Naive thymus-derived CD8-positive, alpha-beta T cell (primary cell): ENCODE measurements at places on chromosomes 1 and 21.

GRCh38 chr1:214102907-214103306 lies 115.1 kb downstream of the PROX1 start:
- no peak for DNase-seq

DNA sequence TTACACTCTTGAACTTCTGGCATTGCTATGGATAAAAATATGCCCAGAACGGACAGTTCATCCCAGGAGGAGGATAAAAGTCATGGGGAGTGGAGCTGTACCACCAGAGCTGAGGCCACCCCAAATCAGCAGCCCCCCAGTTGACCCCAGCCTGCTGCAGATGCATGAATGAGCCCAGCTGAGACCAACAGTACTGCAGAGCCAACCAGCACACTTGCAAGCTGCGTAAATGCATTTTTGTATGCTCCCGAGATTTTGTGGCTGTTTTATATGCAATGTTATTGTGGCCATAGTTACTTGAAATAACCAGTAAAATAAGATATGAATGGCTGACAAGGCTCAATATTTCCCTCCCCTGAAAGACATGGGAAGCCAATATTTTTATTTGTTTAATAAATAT lies 264.6 kb downstream of the DUSP10 start:
- no peak for DNase-seq

- no peak for DNase-seq
Measured at GRCh38 chr1:218643926-218644325, 298.8 kb downstream of the TGFB2 start.

DNA sequence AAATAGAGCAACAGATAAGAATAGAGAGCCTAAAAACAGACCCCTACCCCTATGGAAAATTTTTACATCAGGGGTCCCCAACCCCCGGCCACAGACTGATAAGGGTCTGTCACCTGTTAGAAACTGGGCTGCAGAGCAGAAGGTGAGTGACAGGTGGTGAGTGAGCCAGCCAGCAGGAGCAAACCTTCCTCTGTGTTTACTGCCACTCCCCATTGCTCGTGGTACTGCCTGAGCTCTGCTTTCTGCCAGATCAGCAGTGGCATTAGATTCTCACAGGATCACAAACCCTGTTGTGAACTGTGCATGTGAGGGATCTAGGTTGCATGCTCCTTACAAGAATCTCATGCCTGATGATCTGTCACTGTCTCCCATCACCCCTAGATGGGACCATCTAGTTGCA lies 174.1 kb downstream of the FOXD2 start:
- DNase-seq, result no peak

DNA sequence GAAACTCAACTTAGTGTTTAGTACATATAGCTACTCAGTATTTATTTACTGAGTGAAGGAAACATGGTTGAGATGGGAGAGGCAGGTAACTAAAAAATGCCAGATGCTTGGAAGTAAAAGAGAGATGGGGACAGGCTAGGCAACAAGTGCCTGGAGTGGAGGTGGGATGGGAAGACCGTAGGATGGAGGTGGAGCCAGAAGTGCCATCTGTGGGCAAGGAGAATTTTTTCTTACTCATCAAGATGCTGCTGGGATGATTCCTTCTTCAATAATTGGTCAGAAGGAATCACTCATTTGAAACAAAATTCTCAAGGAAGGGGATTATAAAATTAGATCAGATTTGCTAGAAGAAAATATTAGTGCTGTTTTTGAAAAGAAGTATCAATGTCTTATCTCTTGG lies 72.9 kb downstream of the IFI44 start:
- DNase-seq, result no peak

DNA sequence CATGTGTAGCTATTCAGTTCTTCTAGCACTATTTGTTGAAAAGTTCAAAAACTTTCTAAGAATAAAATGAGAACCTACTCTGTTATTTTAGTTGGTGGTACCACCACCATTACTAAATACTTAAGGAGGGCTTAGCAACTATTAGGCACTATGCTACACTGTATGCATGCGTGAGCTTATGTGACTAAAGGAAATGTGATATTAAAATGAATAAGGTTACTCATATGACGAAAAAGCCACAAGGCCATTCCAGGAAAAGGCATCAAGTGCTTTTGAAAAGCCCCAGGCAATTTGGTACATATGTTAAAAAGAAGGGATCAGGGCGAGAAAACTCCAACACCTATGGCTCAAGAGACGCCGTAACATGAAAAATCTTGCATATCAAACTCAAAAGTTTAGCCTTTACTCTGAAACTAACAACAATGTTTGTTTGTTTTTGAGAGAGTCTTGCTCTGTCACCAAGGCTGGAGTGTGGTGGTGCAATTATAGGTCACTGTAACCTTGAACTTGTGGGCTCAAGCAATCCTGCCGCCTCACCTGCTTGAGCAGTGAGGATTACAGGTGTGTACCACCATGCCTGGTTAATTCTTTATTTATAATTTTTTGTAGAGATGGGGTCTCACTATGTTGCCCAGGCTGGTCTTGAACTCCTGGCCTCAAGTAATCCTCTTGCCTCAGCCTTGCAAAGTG lies 42.5 kb downstream of the EPRS1 start:
- DNase-seq, result no peak

GRCh38 chr1:244794071-244794470 lies 41.4 kb upstream of the COX20 start:
- DNase-seq, result no peak

- no peak for DNase-seq
Measured at GRCh38 chr1:179803918-179804317, 60.8 kb downstream of the FAM163A start.

- no peak for DNase-seq
Measured at GRCh38 chr1:244735876-244736561, 83.1 kb downstream of the DESI2 start.

GRCh38 chr1:66745451-66745850 lies 6.8 kb upstream of the DYNLT5 start:
- DNase-seq, result no peak

DNA sequence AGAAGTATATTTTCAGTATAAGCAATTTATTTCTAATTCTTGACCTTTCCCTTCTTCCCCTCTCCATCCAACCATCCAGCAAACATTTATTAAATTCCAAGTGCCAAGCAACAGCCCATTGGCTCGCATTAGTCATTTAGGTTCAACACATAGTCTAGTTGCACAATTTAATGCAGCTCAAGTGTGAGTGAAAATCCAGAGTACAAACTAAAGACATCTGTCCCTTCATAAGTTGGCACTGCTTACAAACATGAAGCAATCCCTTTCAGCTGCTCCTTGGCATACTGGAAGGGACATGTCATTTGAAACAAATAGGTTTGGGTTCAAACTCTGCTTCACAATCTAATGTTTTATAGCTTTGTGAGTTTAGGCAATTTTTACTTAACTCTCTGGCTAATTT lies 10.7 kb downstream of the CASQ2 start:
- no peak for DNase-seq

GRCh38 chr21:39662411-39662953 lies 49.7 kb downstream of the B3GALT5 start:
- DNase-seq, result no peak
